GOT3 (cell line): ENCODE measurements at places on chromosomes 11 and 22.

DNA sequence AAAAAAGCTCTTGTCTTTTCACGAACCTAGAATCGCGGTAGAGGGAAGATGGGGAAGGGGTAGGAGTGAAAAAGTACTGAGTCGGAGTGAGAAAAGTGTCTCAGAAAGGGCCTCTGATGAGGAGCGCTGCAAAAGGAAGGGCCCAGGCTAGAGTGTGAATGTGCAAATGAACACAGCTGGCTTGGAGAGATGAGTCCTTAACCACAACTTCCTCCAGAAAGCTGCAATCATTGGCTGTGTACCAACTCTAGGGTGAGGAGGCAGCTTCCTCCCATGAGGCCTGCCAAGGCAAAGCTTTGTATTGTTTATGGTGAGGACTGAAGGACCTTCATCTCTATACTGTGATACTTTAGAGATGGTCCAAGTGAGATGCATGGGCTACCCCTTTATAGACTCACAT is 566.9 kb upstream of the ANO5 start:
- DNase-seq = no peak

DNA sequence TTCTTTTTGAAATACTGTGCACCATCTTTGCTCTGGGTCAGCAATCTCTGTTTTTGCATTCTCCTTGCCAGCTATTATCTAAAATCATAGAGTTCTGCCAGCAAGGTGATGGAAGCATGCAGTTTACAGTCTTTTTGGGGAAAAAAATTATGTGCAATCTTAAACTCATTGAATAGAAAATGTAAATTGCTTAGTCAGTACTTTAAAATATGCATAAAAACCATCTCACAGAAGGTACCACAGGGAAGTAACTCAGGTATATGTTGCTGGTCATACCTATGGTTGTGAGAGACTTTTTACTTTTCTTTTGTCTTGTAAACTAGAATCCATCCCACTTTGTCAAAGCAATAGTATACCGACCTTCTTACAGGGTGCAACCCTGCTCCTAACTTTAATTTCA is 469.8 kb upstream of the ANO3 start:
- no peak for DNase-seq

DNA sequence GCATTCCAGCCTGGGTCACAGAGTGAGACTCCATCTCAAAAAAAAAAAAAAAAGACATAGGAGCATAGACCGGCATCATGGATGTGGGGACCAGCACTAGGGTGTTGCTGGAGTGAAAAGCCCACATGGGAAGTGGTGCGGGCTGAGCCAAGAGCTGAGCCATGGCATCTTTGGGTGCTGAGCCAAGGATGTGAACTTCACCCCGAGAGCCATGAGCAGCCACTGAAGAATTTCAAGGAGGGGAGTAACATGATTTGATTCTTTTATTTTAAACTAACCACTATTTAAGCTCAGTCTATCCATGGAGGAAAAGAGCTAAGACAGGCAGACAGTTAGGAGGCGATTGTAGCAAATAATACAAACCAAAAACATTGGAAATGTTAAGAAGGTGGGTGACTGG is 57.4 kb downstream of the AHNAK start:
- no peak for DNase-seq

- no peak for DNase-seq
Observed at GRCh38 chr11:87005569-87005921, 32.2 kb upstream of the TMEM135 start.

GRCh38 chr11:131993246-131993645 is 622.8 kb downstream of the NTM start:
- no peak for DNase-seq

GRCh38 chr11:118117790-118118601 is 31.2 kb upstream of the SMIM35 start:
- no peak for DNase-seq

DNA sequence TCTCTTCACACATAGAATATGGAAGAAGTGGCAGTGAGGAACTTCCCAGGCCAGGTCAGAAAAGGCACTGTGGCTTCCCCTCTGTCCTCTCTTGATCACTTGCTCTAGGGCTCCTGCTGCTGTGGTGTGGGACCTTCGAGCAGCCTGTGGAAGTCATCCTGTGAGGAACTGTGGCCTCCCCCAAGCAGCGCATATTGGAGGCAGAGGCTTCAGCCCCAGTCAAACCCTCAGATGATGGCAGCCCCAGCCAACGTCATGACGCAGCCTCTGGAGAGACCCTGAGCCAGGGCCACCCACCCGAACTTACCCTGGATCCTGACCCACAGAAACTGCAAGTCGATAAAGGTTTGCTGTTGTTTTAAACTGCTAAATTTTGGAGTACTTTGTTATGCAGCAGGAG is 444.9 kb downstream of the TBC1D22A start:
- DNase-seq = no peak

- no peak for DNase-seq
Observed at GRCh38 chr11:93160808-93161207, 37.0 kb downstream of the SLC36A4 start.

DNA sequence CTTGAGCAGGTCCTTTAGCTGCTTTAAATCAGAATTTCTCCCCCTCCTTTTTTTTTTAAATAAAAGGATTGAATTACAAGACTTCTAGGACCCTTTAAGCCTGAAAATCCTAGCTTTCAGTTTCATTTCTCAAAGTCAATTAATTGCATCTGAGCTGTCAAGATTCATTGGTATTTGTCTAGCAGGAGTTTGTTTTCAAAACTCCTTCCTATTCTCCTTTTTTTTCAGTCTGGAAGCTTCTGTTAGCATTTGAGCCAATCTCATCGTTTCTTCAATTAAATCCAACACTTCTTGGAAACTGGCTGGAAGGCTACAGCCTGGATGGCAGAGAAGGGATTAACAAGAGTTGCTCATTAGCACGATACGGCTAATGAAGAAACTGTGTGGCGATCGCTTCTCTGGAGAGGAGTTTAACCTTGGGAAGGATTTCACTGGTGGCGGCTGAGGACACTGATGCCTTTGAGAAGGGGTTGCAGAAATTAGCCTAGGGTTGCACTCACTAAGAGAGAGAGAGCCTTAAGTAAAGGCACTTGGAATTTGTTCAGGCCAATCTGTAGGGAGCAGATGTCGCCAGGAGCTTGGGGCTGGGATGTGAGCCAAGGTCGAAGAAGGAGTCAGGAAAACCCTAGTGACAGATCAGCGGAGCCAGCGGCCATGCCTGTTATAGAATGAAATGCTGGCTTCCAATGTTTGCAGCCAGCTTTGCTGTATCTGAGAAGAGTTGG is 43.8 kb upstream of the API5 start:
- DNase-seq = no peak

DNA sequence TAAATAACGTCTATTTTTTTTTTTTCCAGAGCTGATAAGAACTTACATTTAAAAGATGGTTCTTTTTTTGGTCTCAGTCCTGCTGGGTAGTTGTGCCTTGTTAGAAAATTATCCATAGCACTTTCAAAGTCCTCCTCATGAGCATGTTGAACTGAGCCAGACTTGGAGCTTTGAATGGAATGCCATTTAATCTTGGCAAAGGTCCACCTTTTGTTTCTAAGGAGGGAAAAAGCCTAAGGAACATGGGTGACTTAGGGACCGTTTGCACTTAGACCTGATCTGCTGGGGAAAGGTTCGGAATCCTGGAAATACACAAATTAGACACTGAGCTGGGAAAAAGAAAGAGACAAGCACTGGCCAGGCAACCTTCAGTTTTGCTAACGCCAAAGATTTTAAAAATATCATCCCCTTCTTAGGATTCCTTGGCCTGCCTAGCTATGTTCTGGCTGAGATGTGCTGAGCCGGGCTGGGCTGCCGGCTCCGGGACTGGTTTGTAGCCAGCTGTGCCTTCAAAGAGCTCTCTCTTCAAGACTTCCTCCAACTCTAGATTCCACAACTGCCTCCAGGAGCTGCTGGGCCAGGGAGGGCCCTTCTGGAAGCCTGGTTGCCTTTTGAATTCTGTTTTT is 67.4 kb downstream of the ENDOD1 start:
- no peak for DNase-seq

GRCh38 chr22:17116572-17117330 is 4.4 kb downstream of the TMEM121B start:
- DNase-seq = no peak

DNA sequence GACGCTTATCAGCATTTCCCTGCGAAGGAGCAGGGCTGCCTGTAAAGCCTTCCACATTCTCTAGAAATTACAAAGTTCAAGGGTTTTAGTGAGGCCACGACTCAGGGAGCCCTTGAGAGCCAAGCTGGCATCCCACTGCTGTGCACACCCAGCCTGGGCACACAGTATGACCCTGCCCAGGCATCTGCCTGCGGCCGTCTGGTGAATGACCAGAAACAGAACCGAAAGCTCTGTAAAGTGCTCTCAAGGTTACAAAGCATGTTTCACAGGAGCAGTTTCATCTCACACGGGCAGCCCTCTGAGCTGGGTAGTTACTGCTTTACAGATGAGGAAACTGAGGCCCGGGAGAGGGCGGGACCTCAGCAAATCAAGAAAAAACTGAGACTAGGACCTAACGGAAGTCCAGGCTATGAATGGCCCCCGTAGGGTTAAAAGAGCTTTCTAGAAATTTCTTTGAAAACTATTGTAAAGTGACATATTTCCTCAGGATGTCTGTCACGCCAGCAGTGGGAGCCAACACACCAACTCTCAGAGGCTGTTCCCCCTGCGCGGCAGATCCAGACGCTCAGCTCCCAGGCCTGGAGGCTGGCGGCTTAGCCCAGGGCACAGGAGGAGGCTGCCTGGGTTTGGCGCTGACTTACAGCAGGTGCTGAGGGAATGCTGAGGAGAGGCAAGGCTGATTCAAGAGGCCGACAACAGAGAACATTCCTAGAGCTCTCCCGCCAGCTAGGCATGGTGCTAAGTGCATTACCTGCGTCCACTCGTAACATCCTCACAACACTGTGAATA is 7.7 kb upstream of the TCF20 start:
- DNase-seq = no peak

DNA sequence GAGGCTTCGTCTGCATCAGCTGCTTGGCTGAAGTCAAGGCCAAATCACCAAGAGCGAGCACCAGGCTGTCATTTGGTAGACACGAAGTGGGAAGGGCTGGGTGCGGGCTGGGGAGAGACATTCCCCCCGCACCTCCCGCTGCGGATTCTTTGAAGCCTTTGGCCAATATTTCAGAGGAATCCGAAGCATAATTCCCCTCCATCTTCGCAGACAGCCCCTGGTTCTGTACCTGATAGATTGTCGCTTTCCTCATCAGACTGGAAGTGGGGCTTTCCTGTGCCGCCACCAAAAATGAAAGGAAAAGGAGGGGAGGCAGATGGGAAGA is 15.3 kb downstream of the BLID start:
- no peak for DNase-seq

GRCh38 chr11:44016546-44017442 is 31.0 kb upstream of the ACCSL start:
- no peak for DNase-seq

DNA sequence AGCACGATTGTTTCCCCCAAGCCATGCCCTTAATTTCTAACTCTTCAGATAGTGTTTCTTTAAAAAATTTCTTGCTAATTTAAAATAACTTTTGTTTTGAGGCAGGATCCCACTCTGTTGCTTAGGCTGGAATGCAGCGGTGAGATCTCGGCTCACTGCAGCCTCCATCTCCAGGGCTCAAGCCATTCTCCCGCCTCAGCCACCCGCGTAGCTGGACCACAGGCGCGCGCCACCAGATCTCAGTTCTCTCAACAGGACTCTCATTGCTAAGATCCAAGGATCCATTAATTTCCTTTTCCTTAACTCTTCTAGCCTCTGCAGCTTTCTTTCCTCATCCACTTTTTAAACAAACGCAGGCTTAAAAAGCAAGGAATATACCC is 327 bp upstream of the MED17 start:
- DNase-seq = no peak

GRCh38 chr22:36540867-36541642 is 12.1 kb upstream of the EIF3D start:
- no peak for DNase-seq

DNA sequence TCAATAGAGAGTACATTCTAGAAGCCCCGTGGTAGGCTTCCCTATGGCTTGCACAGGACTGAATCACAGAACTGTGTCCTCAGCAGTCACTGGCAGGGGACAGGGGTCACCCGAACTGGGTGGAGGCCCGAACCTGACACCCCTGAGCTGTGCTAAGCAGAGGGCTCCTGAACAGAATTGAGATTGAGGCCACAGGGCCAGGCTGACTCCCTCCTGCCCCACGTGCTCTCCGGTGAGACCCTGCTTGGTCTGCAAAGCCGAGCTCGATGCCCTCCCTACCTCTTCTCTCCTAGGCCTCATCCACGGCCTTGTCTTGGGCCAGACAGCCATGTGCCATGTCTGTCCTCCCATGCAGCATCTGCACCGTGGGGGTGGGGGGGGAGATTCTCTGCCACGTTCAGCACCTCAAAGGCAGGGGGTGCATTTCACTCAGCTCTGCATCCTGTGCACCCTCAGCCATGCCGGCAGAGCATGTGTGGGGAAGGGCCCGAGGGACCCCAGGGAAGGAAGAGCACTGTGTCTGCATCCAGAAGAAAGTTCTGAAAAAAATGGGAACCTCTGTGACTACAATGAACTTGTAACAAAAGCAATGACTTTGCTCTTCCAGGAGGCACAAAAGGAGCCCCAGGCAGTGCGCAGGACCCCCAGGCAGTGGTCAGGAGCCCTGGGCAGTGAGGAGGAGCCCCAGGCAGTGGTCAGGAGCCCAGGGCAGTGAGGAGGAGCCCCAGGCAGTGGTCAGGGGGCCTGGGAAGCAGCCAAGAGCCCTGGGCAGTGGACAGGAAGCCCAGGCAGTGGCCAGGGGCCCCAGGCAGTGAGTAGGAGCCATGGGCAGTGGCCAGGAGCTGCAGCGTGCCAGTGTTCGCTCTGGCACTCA is 76.7 kb upstream of the SEPTIN5 start:
- DNase-seq = no peak

GRCh38 chr11:9462806-9463537 is 2.2 kb downstream of the ZNF143 start:
- no peak for DNase-seq

DNA sequence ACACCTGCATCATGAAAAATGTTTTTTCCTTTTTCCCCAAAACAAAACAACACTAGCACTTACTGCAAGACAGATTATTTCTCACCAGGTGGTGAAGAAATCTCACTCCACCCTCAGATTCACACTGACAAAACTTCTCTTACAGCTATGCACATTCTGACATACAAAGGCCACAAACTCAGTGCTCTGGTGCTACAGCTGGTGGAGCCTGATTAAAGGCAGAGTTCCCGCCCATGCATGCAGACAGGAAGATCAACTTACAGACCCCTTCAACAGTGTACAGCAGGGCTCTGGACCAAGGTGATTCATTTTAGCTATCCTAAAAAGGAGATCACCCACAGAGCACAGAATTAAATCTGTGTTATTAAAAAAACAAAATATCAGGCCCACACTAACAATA is 112.6 kb downstream of the CADM1 start:
- no peak for DNase-seq

DNA sequence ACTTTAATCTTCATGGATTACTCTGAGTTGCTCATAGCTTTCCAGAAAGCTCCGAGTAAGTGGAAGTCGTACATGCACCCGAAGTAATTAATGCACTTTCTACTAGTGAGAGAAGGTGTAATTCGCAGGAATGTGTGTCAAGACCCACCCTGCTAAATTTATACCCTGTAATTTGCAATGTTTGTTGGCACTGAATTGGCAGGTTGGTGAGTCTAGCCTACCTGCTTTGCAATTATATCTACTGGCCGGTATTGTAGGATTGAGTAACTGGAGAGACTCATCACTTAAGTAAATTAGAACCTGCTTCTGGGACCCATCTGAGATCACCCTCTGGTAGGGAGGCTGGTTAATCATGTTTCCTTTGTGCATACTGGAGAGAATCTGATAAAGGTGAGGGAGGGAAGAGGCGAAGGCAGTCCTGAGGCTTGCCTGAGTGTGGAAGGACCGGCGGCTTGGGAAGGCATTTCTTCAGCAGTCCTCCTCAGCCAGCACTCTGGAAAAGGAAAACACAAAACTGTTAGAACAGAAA is 63.3 kb downstream of the LDLRAD3 start:
- DNase-seq = no peak
